ENCODE measurements at places on chromosomes 1 and 21. TPM values are rescaled to one million over a fixed set of nuclear protein-coding genes. Genes with fewer than 3 reads are reported as not detected.

- H3K4me1 ChIP-seq = peaks cover 33% of the 10 kb centered on the region
- DNase-seq = no peak
- no peak overlapping the region for H3K4me3 ChIP-seq
- no peaks in the 10 kb centered on the region for H3K27me3 ChIP-seq
- H3K27ac ChIP-seq = no peak overlapping the region
These were observed 6.1 kb downstream of the ZNF124 start for GRCh38 chr1:247165674-247166073.

GRCh38 chr1:7558041-7558461, 213.0 kb upstream of the VAMP3 start:
- H3K27me3 ChIP-seq = peaks cover 15% of the 10 kb centered on the region
- no peaks in the 10 kb centered on the region for H3K36me3 ChIP-seq
- DNase-seq = no peak
- no peak overlapping the region for H3K27ac ChIP-seq

GRCh38 chr1:66291531-66291864, 242.5 kb upstream of the SGIP1 start:
- H3K27ac ChIP-seq = no peak overlapping the region
- no peaks in the 10 kb centered on the region for H3K27me3 ChIP-seq
- H3K36me3 ChIP-seq = no peaks in the 10 kb centered on the region
- no peak for DNase-seq
- H3K4me3 ChIP-seq = no peak overlapping the region

- no peaks in the 10 kb centered on the region for H3K27me3 ChIP-seq
- H3K4me3 ChIP-seq = no peak overlapping the region
- no peaks in the 10 kb centered on the region for H3K36me3 ChIP-seq
- H3K27ac ChIP-seq = no peak overlapping the region
- peaks cover 20% of the 10 kb centered on the region for H3K4me1 ChIP-seq
- no peak for DNase-seq
These were observed 28.4 kb upstream of the PLEKHO1 start for GRCh38 chr1:150121236-150121862.

- H3K36me3 ChIP-seq = peaks cover 8% of the 10 kb centered on the region
- H3K27ac ChIP-seq = no peak overlapping the region
- H3K4me3 ChIP-seq = no peak overlapping the region
- no peak for DNase-seq
- H3K27me3 ChIP-seq = no peaks in the 10 kb centered on the region
These were observed 12.6 kb downstream of the CREG1 start for GRCh38 chr1:167541003-167541402.

GRCh38 chr1:215489771-215490565, 77.1 kb upstream of the KCTD3 start:
- no peak overlapping the region for H3K27ac ChIP-seq
- DNase-seq = no peak
- no peak overlapping the region for H3K4me3 ChIP-seq
- H3K27me3 ChIP-seq = no peaks in the 10 kb centered on the region
- H3K4me1 ChIP-seq = no peaks in the 10 kb centered on the region

GRCh38 chr1:93816970-93817678, 61.9 kb downstream of the DNTTIP2 start:
- H3K27ac ChIP-seq = no peak overlapping the region
- H3K36me3 ChIP-seq = no peaks in the 10 kb centered on the region
- no peak overlapping the region for H3K4me3 ChIP-seq
- peaks cover 21% of the 10 kb centered on the region for H3K4me1 ChIP-seq
- DNase-seq = no peak
- H3K27me3 ChIP-seq = no peaks in the 10 kb centered on the region

DNA sequence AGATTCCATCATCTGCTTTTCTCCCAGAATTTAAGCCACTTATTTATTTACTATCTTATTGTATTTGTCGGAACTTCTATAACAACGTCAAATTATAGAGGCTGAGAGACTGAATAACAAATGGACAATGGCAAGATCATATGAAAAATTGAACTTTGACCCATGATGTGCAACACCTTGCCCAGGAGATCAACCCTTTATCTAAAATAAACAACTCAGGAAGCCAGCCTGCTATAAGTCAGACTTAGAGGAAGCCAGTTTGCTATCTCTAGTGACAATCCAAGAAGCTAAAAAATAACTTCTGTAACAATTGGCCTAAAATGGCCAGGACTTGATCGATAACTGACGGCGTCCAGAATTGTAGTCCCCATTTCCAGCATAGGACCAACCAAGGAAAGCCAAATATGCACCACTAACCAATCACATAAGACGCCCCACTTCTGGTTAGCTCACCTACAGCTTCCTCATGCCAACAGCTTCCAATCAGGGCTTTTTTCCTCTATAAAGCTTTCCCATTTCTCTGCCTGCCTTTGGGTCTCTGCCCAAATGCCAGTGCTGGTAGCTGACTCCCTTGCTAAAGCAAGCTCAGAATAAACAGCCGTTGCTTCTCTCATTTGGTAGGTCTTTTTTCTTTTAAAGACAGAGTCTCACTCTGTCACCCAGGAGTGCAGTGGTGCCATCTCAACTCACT, 28.5 kb downstream of the ANP32E start:
- no peak for DNase-seq
- H3K36me3 ChIP-seq = no peaks in the 10 kb centered on the region
- H3K4me1 ChIP-seq = no peaks in the 10 kb centered on the region
- H3K4me3 ChIP-seq = no peak overlapping the region
- no peaks in the 10 kb centered on the region for H3K27me3 ChIP-seq
- no peak overlapping the region for H3K27ac ChIP-seq

DNA sequence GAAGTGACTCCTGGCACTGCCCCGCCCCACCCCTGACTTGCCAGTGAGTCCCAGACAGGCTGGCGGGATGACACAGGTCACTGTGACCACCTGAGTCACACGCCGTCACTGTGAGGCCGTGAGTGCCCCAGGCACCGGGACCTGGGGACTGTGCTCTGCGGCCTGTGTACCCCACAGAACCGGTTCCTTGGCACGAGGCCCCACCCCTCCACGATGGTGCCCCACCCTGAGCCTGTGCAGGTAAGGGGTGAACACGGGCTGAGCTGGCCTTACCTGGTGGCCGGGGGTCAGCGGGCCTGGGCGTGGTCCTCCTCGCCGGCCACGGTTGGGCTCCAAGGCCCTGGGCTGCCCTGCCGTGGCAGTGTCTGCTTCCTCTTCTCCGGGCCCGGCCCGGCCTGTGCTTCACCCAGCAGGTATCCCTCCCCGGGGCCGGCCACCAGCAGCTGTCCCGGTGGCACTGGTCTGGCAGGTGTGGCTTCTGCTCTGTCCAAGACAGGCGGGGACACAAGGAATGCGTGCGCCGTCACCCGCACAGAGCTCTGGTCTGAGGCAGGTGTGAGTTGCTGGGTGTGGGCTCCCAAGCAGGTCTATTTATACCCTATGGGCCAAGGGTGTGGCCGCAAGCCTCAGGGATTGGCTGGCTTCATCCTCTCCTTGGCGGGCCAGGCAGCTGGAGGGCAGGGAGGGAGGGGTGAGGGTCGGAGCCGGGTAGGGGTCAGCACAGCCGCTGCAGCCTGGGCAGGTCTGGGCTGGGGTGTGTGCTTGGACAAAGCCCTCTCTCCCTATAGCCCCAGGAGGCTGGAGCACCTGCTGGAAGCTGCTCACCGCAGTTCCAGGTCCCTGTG, at the start of gene RNF223:
TSS of gene RNF223 (minus strand) at position 564 of the 845 bp plus-strand sequence. CDS start 1,740 bp downstream, outside the sequence.
- H3K27me3 ChIP-seq = peaks cover 11% of the 10 kb centered on the region
- H3K27ac ChIP-seq = no peak within 1 kb of the TSS
- H3K36me3 ChIP-seq = no peaks in the 10 kb centered on the region

DNA sequence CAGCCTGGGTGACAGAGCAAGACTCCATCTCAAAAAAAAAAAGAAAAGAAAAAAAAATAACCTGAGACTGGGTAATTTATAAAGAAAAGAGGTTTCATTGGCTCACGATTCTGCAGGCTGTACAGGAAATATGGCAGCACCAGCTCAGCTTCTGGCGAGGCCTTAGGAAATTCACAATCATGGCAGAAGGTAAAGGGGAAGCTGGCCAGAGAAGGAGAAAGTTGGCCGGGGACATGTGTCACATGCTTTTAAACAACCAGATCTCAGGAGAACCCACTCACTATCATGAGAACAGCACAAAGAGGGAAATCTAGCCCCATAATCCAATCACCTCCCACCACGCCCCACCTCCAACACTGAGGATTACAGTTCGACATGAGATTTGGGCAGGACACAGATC, 125.3 kb downstream of the DISP1 start:
- peaks cover 7% of the 10 kb centered on the region for H3K36me3 ChIP-seq
- no peaks in the 10 kb centered on the region for H3K4me1 ChIP-seq
- H3K27me3 ChIP-seq = no peaks in the 10 kb centered on the region

Gene EFNA1
- total RNA-seq = 0.24 TPM

Gene LCE2A
- total RNA-seq = not detected

Gene CZIB
- 34.0 TPM for total RNA-seq

Gene KCND3
- total RNA-seq = not detected

Gene TMPRSS2
- total RNA-seq = not detected

Gene IL12RB2
- 90.7 TPM for total RNA-seq

Gene FCRL5
- total RNA-seq = not detected
